ENCODE measurements at places on chromosomes 5 and 9.
A peak's percentile ranks its signal among the peaks of the same experiment; 100 is the strongest.

DNA sequence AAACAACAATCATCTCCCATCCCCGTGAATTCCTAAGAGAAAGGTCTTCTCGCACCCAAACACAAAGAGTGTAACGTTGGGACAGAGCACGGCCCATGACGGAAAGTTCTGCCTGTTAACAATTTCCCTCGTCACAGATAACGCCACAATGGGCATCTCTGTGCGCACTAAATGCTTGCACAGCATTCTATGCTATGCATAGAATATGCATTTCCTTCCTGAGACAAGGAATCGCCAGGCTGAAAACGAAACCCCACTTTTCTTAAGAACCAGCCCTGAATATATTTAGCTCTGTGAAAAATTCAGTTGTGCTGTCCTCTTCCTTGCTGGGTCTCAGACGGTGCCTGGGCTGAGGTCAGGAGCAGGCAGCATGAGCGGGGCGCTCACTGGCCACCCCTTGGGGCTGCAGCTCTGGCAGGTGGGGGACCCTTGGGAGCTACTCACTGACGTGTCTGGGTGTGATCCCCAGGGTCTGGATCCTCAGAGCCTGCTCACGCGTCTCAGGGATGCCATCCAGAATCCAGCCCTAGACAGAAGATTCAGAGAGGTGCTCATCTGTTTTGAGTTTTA is 49.8 kb downstream of the AK8 start:
- no peak for DNase-seq

- no peak for DNase-seq
Observed at GRCh38 chr5:54959673-54960418, 25.5 kb downstream of the ESM1 start.

DNA sequence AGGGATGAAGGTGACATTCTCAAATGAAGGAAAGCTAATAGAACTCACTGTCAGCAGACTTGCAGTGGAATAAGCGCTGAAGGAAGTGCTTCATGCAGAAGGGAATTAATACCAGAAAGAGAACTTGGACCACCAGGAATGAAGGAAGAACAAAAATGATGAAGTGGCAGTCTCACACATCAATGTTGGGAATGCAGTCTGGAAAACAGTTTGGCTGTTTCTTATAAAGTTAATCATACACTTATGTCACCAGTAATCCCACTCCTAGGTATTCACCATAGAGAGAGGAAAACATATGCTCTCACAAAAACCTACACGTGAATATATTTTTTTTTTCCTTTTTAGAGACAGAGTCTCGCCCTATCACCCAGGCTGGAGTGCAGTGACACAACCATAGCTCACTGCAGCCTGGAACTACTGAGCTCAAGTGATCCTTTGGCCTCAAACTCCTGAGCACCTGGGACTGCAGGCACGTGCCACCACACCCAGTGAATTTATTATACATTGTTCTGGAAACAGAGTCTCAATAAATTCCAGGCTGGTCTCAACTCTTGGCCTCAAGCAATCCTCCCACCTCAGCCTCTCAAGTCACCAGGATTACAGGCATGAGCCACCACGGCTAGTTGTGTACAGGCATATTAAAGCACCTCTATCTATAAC is 81.2 kb downstream of the ROR2 start:
- DNase-seq, result no peak

- DNase-seq, result no peak
Observed at GRCh38 chr9:128420651-128421481, at the start of gene CERCAM. TSS of gene CERCAM (plus strand) at chr9:128420857. CDS start at chr9:128420878, 21 bp downstream.

DNA sequence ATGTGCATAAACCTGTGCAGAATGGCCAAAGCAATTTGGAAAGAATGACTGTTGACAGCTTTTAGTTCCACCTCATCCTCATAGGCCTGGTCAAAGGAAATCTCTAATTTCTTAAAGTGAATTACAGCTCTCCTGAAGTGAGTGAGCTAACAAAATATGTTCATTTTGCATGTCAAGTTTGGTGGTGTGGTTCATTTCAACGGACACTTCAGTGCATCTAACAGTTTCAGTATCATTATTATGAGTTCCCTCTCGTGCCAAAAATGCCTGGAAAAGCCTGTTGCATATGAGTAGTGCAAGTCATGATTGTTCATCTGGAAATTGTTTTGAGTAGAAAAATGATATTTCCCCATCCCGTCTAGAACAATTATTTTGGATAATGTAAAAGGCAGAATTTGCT is 53.2 kb upstream of the HMHB1 start:
- no peak for DNase-seq

DNA sequence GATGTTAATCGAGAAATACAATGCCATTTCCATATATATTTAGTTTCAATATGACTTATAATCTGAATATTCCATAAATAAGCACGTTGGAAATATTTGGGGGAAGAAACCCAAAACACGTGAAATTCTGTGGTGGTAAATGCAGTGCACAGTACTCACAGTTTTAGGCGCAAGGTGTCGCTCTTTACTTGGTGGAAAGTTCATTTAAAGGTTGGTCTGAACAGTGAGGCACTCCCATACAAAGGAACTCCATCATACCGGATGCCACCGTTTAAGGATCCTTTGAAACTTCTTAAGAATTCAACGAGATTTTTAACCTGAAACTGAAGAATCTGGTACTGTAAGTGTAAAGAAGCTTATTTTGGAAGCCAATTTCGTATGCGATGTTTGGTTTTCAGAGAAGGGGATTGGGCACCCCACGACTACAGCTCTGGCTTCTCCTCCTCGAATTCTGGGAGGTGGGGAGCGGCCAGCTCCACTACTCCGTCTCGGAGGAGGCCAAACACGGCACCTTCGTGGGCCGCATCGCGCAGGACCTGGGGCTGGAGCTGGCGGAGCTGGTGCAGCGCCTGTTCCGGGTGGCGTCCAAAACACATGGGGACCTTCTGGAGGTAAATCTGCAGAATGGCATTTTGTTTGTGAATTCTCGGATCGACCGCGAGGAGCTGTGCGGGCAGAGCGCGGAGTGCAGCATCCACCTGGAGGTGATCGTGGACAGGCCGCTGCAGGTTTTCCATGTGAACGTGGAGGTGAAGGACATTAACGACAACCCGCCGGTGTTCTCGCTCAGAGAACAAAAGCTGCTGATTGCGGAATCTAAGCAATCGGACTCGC is at the start of gene PCDHA11:
TSS of gene PCDHA11 (plus strand) at position 237 of the 834 bp plus-strand sequence. CDS start at position 384, 147 bp downstream.
- DNase-seq, result no peak

DNA sequence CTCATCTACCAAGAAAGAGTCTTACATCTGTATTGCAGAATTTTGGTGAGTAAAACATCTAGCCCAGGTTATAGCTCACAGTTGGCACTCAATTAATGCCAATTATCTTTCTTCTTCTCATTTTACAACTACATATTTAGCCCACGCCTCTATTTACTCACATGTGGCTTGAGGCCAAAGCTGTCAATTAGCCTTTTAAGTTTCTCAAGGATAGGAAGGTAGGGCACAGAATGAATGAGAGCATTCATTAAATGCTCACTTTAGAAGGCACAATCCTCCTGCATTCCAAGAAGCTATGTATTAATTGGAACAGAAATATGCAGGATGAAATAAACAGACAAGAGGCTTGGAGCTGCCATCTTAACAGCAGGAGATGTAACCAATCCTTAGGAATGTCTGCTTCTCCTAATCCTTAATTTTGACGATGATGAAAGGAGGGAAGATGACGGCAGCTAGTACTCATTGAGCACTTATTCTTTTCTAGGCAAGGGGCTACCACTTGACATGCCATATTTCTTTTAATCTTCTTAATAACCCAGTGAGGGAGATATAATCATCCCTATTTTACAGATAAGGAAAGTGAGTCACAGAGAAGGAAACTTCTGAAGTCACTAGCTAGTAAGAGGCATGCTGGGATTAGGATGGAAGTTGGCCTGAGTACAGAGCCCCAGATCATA is 30.8 kb upstream of the PANK3 start:
- no peak for DNase-seq

DNA sequence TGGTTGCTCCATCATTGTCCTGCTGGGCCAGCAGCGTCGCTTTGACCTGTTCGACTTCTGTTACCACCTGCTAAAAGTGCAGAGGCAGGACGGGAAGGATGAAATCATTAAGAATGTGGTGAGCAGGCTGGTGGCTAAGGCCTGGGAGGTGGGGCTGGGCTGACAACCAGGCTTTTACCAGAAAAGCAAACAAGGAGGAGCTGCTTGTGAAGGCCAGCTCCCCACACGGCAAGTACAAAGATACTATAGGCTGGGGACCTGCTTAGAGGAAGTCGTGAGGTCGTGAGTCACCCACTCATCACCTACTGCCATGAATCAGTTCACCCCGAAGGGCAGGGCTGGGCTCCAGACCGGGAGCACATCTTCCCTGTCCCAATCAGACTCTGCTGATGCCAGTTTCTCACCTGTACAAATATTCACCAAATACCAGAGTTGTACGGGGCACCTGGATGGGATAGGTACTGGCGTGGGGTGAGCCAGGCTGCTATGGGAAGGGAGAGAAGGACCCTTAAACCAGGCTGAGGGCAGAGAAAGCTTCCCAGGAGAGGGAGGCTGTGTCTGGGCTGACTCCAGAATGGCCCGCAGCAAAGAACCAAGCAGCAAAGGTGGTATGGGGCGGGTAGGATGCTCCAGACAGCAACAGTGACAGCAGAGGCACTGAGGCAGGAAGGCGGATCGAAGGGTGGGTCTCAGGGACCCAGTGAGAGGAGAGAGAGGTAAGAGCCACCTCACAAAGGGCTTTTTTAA is 69.3 kb upstream of the NIPAL4 start:
- peak; percentile 33 for DNase-seq

- no peak for DNase-seq
Observed at GRCh38 chr5:95884511-95884910, 62.0 kb upstream of the GLRX start.

- DNase-seq, result no peak
Observed at GRCh38 chr5:139752506-139753473, 42.8 kb upstream of the PSD2 start.

DNA sequence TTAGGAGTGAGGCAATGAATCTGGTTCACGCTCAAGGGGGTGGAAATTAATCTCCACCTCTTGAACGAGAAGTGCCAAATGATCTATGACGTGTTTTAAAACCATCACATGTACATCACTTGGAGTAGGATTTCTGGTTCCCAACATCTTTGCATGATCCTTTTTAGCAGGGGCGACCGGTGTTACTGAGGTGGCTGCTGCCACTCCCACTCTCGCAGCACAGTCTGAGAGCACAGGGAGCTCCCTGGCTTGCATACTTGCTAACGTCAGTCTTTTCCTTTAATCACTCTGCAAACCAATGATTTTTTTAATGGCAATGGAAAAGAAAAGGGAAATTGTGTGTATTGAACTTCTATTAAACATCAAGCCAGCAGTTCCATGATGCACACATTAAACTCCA is 624.4 kb downstream of the IRX1 start:
- no peak for DNase-seq

DNA sequence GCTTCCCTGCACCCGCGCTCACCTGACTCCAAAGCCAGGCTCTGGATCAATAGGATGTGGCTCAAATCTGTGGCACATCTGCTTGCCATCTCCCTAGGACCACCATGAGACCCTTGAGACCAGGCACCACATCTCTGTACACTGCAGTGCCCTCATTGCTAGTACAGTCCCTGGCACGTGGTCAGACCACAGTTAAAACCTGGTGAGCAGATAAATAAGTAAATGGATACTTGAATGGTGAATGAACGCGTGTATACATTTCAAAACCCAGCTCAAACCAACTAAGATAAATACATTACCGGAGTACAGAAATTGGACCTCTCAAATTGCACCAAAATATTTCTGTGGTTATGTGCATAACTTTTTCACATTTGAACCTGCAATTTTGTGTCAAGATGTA is 221.2 kb upstream of the IRX4 start:
- no peak for DNase-seq

DNA sequence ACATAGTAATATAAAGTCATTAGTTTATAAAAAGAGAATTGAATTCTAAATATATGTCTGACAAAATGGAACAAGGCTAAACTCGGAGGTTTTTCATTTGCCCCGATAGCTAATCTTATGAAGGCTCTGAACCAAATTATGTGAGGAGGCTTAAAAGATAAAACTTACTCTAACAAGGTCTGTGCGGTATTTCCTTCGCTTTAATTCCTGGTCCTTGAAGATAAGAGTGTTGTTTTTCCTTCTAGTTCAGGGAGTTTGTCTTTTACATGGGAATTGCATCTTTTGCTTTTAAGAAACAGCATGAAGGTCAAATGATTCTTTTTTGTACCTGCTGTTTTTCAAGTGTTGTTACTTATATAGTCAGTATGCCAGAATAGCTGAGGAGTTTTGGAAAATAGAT is 68.2 kb downstream of the UBE2QL1 start:
- no peak for DNase-seq

DNA sequence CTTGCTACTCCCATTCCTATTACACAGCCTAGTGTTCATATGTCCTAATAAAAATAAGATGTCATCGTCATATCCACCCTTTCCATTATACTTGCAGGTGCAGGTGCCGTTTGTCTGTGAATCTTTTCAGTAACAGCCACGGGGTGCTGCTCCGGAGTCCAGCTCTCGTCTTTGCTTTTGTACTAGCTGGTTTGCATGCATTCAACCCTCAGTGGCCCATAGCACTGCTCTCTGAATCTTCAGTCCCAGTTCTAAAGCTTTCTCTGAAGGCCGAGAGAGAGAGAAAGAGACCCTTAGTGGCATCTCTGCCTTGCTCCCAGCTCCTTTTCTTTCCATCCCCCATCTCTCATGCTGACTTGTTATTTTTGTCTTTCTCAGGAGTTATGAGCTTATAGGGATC is 468.5 kb downstream of the TMEM232 start:
- DNase-seq, result no peak

Measured in stimulated activated CD8-positive, alpha-beta memory T cell treated with anti-CD3 and anti-CD28 coated beads, Interleukin-7, amount 100 ng/mL, for 4 hours (primary cell).